Stimulated activated CD4-positive, alpha-beta T cell treated with anti-CD3 and anti-CD28 coated beads, TNF-alpha, amount 100 ng/mL, for 4 hours (primary cell): ENCODE measurements at places on chromosomes 2 and 18.

GRCh38 chr18:32300914-32301313 lies 111.1 kb downstream of the MEP1B start:
- no peak for DNase-seq

- no peak for DNase-seq
Observed at GRCh38 chr18:12405066-12405465, 2.7 kb upstream of the PRELID3A start.

DNA sequence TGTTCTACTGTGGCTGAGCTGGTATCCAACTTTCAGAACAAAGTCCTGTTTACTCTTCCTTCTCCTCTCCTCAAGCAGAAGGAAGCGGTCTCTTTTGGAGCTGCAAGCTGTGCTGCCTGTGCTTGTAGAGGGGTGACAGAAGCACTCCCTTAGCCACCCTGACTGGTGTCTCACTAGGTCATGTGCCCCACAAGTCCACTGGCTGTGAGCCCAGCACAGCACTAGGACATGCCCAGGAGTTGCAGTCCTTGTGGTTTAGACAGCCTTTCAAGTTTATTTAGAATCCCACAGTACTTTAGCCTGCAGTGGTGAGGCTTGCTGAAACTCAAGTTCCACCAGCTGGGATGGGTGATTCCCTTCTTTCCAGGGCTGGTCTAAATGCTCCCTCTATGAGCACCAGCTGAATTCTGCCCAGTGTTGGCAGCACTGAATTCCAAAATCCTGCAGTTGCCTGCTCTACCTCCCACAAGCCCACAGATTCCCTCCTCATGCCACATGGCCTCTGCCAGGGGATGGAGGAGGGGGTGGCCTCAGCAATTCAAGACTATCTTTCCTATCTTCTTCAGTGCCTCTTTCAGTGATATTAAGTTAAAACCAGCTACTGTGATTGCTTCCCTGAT lies 61.2 kb downstream of the CCDC85A start:
- no peak for DNase-seq

GRCh38 chr2:180474716-180475115 lies 467.6 kb upstream of the CWC22 start:
- no peak for DNase-seq

GRCh38 chr18:14959550-14959949 lies 211.6 kb downstream of the ANKRD30B start:
- DNase-seq, result no peak

DNA sequence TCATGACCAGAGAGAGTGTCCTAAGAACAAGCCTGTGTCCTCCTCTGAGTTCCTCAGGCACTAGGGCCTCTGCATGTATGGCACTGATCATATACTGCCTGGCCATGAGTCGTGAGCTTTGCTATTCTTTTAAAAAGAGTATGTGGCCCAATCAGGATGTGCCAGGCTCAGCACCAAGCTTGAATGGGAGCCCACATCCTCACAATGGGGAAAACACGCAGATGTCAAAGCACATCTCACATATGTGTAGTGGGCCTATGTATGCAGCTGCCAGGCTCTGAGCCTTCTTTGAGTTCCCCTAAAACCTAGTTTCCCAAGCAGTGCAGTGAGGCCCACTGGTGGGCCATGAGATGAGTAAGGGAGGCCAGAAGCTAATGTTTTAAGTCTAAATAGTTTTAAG lies 69.9 kb upstream of the SLC1A4 start:
- no peak for DNase-seq

DNA sequence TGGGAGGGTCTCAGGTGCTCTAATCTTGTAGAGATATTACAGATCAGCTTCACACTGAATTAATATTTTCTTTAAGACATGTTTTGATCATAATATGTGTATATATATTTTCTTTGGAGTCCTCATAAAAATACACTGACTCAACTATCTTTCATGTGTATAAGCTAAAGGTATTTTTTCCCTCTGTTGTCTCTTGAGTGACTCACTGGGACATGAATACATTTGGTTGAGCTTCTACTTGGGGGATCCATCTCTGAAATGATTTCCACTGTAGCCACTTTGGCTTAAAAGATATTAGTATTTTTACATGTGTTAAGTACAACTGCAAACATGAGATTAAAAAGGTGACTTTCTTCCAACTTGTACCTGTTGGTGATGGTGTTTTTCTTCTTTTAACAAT lies 140.8 kb downstream of the TTN start:
- DNase-seq, result no peak

GRCh38 chr2:102197389-102198137 lies 10.7 kb downstream of the IL1RL2 start:
- no peak for DNase-seq

GRCh38 chr2:238299803-238300202 lies 11.4 kb upstream of the PER2 start:
- DNase-seq, result no peak

DNA sequence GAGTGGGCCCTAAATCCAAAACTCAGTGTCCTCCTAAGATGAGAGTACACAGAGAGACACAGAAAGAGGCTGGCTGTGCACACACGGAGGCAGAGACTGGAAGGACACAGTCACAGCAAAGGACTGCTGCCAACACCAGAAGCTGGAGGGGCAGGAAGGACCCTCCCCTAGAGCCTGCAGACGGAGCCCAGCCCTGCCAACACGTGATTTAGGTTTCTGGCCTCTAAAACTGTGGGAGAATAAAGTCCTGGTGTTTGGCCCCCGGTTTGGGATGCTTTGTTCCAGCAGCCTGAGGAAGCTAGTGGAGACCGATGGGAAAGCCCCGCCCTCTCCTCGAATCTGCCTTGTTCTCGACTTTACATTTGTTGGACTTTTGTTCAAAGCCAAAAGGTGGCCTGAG lies 10.6 kb downstream of the CNDP1 start:
- no peak for DNase-seq

- DNase-seq, result no peak
Observed at GRCh38 chr2:210635257-210635656, 78.9 kb downstream of the CPS1 start.

DNA sequence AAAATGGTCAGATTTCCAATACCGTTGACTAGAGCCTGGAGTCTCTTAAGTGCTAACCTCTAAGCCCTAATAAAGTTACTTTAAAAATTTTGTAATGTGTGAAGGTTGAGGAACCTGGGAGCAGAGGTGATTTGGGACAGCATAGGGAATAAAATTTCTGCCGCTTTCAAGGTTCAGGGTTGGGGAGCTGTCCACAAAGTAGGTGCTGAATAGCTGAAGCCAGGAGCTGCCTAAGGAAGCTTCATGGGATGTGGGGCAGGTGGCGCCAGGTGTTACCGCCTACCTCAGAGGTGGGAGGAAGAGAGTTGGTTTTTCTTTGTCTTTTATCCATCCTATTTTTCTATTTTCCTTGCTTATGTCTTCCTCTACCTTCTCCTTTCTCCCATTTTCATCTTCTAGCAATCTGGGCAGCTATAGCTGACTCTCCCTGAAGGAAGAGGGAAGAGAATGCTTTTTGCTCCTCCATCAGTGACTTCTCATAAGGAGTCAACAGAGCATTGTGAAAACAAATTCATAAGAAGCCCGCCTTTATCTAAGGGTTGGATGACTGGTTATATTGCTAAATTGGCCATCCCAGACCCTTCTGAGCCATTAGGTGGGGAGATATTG lies 178.7 kb downstream of the CLIP4 start:
- DNase-seq, result no peak

- DNase-seq, result no peak
Observed at GRCh38 chr2:240372101-240372500, 63.4 kb upstream of the GPC1 start.

DNA sequence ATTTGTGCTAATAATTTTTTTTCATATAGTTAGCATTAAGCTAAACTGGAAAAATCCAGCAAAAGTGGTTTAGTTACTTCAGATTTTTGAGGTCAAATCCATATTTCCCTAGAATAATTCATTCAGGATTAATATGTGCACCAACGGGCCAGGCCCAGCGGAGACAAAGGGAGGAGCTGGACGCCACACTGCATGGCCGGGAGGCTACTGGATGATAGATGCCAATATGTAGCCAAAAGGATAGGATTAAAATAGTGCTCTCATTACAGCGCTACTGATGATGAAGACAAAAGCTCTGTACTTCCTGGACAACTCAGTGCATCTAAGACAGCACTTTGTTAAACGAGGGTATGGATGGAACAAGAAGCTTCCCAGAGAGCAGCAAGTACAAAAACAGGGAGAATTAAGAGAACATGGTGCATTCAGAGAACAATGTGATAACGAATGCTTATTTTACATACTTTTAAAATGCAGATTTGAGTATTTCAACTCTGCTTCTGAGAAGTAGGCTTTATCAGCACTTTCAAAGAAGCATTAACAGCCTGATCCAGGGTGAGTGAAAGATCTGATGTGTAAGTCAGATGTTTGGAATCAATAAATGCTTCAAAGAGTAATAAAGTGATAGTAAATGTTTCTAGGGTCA lies 39.8 kb downstream of the PPP4R1 start:
- DNase-seq, result no peak

DNA sequence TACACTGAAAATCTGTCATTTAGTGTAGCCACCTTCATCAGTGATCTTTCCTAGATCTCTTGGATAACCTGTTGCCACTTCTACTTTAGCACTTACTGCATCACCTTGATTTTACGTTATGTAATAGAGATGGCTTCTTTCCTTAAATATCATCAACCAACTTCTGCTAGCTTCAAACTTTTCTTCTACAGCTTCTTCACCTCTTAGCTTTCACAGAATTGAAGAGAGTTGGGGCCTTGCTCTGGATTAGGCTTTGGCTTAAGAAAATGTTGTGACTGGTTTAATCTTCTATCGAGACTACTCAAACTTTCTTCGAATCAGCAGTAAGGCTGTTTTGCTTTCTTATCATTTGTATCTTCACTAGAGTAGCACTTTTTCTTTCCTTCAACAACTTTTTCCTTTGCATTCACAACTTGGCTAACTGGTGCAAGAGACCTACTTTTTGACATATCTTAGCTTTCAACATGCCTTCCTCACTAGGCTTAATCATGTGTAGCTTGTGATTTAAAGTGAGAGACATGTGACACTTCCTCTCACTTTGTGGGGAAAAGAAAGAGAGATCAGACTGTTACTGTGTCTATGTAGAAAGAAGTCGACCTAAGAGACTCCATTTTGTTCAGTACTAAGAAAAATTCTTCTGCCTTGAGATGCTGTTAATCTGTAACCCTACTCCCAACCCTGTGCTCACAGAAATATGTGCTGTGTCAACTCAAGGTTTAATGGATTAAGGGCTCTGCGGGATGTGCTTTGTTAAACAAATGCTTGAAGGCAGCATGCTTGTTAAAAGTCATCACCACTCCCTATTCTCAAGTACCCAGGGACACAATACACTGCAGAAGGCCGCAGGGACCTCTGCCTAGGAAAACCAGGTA lies 99.6 kb downstream of the ATL2 start:
- no peak for DNase-seq
